Naive thymus-derived CD8-positive, alpha-beta T cell (primary cell): ENCODE measurements at places on chromosomes 16 and 17. TPM values are rescaled to one million over a fixed set of nuclear protein-coding genes. Genes with fewer than 3 reads are reported as not detected.

SKAP1 gene
- total RNA-seq = 73.0 TPM

TRPV2 gene
- total RNA-seq = 60.9 TPM

CNTNAP4 gene
- total RNA-seq = not detected

DNA sequence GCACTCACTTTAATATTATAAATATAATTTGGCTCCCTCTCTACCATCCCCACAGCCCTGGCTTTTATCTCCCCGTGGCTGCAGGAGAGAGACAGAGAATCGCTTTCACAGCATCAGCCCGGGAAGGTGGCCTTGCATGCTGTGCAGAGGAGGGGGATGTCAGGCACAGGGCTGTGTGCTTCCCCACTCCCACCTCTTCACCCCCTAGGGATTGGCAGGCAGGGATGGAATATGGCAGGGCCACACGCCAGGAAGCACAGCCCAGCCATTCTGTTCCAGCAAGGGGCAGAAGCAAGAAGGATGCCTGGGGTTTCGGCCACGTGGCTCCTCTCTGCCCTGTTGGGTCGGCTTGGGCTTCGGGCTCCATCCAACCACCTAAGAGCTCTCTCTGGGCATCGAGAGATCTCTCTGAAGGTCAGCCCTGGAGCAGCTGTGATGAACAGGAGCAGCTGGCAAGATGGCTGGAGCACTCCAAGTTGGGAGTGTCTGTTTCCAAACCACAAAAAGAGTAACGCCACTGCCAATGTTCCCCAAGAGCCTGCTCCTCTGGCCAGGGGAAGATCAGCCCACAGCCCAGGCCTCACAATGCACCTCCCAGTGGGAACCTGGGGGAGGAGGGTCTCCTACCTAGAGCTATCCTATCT, 223.2 kb downstream of the C16orf78 start:
- no peaks in the 10 kb centered on the region for H3K36me3 ChIP-seq
- peaks cover 5% of the 10 kb centered on the region for H3K27me3 ChIP-seq
- no peak for DNase-seq
- no peak overlapping the region for H3K4me3 ChIP-seq
- peaks cover 15% of the 10 kb centered on the region for H3K4me1 ChIP-seq

DNA sequence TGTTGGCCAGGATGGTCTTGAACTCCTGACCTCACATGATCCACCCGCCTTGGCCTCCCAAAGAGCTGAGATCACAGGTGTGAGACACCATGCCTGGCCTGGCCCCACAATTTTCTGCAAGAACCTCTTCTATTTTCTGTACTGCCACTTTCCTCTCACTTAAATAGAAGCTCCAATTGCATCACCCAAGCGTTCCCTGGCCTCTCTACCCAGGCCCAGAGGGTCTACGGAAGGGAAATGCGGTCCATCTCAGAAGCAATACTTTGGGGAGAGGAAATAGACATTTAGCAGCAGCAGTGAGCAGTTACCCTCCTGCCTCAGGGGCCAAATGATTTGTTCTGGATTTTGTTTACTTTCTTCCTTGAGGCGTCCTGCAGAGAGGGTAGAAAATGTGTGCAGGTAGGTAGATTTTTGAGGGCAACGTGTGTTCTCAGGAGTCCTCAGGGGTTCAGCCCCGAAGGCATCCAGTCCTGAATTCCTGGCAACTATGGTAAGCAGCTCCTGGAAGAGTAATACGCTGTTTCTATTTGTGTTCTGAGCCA, 11.0 kb downstream of the SLC6A4 start:
- H3K4me3 ChIP-seq = no peak overlapping the region
- no peaks in the 10 kb centered on the region for H3K4me1 ChIP-seq
- no peak overlapping the region for H3K27ac ChIP-seq
- H3K36me3 ChIP-seq = no peaks in the 10 kb centered on the region

CLEC3A gene
- total RNA-seq = not detected

DNA sequence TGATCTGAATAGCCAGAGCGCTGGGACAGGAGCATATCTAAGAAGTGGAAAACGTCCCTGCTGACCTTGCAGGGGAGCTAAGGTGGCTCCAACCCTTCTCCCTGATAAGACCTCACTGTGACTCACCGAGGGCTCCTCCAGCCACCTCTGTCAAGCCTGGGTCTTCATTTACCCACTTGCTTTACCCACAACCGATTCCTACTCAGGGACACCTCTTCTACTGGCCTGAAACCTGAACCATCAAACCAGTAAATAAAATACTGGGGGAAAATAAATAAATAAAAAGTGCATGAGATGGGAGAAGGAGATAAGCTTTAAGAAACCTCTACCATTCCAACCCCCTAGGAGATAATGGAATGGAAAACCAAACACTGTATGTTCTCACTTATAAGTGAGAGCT, 80.2 kb upstream of the ALOX12 start:
- H3K4me1 ChIP-seq = peaks cover 11% of the 10 kb centered on the region
- H3K36me3 ChIP-seq = no peaks in the 10 kb centered on the region
- H3K4me3 ChIP-seq = no peak overlapping the region
- no peak overlapping the region for H3K27ac ChIP-seq

DNA sequence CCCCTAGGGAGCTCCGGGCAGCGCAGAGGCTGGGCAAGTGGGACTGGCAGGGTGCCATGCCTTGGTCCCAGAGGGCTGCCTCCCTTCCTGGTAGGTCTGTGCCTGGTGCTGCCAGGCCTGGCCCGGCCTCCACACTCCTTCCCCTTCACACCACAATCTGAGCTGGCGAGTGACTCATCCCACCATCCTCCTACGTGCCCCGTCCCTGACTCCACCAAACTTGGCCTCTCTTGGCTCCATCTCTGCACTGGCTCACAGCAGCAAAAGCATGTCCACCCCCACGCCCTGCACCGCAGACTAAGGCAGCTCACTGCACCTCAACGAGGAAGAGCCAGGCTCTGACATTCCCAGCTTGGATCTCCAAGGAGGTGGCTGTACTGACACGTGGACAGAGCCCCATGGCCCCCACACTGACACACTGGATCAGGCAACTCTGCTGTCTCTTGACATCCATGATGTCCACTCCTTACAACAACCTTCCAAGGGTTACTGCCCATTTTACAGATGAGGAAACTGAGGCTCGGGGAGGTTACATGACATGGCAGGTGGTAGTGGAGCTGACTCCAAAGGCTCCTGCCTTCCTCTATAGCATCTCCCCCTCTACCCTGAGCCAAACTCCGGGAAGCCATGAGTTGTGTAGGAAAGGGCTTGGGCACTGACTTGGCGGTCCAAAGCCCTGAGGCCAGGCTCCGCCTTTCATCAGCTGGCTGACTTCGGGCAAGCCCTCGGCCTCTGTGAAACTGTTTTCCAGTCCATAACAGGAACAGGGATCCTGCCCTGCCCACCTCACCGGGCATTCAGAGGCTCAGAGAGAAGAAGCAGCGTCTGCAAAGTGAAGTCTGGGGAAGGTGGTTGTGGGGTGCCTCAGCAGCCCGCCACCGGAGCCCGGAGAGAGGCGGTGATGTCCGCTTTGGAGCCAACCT, 20.1 kb upstream of the KRT19 start:
- DNase-seq = no peak
- peaks cover 17% of the 10 kb centered on the region for H3K27me3 ChIP-seq
- H3K27ac ChIP-seq = no peak overlapping the region
- H3K4me1 ChIP-seq = peaks cover 16% of the 10 kb centered on the region
- peak overlapping the region; percentile 71 for H3K4me3 ChIP-seq

DNA sequence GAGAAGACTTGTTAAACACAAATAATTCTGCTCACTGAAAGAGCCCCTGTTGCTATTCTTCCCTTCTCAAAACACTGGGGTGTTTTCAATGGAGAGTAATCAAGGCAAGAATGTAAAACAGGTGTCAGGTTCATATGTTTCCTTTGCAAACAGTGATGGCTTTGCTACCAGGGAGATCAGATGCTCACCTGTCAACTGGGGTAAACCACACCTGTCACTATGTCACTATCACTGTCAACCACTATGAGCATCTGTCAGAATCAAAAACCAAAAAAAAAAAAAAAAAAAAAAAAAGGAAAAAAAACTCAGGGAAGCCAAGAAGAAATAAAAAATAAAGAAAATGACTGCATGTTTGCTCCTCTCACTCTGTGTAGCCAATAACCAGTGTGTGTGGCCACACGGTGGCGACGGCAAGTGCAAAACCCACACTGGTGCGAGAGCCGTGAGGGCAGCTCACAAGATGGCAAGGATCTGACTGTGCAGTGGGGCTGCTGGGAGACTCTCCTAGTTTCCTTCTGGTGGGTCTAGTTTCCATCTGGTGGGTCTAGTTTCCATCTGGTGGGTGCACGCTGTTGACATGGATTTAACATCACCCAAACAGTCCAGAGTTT, 22.7 kb downstream of the USP22 start:
- peaks cover 90% of the 10 kb centered on the region for H3K36me3 ChIP-seq
- no peak overlapping the region for H3K4me3 ChIP-seq
- H3K27ac ChIP-seq = peak overlapping the region; percentile 65

PRRT2 gene
- 1.5 TPM for total RNA-seq

DNA sequence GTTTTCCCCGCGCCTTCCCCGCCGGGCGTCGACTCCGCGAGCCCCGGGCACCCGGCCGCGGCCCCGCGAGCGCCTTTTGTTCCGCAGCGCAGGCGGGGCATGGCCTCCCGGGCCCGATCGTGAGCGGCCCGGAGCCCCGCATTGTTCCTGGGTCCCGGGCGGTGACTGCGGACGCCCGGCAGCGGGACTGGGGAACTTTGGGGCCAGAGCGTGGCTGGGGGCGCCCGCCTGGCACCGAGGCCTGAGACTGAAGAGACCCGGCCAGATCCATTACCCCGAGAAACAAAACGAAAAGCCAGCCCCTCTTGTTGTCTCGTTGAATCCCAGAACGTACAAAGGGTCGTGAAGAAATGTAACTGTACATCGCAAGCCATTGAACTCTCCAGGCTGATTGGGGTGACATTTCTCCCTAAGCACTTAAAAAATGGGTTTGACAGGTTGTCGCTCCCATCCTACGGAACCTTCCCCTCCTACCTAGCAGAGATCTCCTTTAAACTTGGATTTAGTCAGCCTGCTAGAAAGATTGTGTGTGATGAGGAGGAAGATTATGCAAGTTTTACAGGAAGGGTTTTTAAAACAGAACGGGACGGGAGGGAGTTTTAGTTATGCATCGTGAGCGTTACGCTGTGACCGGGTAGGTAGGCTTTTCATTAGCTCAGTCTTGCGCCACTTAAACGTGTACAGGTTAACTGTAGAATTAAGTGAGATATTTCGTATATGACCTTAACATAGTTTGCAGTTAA, 825 bp downstream of the METTL9 start:
- H3K4me1 ChIP-seq = peaks cover 29% of the 10 kb centered on the region
- H3K27ac ChIP-seq = peak overlapping the region; percentile 86
- H3K4me3 ChIP-seq = peak overlapping the region; percentile 94
- peak; percentile 47 for DNase-seq
- H3K27me3 ChIP-seq = no peaks in the 10 kb centered on the region

DNA sequence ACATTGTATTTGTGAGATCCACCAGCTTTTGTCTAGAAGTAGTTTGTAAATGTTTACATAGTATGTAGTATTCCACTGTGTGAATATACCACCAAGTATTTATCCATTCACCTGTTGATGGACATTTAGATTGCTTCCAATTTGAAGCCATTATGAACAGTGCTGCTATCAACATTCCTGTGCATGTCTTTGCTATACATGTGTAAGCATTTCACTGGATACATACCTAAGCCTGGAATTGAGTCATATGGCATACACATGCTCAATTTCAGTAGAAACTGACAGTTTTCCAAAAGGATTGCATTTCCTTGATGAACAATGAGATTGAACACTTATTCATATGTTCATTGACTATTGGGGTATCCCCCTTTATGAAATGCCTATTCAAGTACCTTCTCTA, 540.6 kb upstream of the SOX9 start:
- no peak overlapping the region for H3K4me3 ChIP-seq
- no peaks in the 10 kb centered on the region for H3K36me3 ChIP-seq
- H3K4me1 ChIP-seq = no peaks in the 10 kb centered on the region
- no peaks in the 10 kb centered on the region for H3K27me3 ChIP-seq
- no peak for DNase-seq
